Mesendoderm (in vitro differentiated cells): ENCODE measurements at places on chromosomes 2 and 18.

- no peaks in the 10 kb centered on the region for H3K36me3 ChIP-seq
- no peak overlapping the region for H3K4me3 ChIP-seq
- peaks cover 2% of the 10 kb centered on the region for H3K4me1 ChIP-seq
- H3K27ac ChIP-seq, result no peak overlapping the region
- DNase-seq, result no peak
Measured at GRCh38 chr2:234914371-234915154, 37.3 kb upstream of the SH3BP4 start.

- H3K27ac ChIP-seq, result no peak overlapping the region
- no peaks in the 10 kb centered on the region for H3K4me1 ChIP-seq
- no peak for DNase-seq
- no peaks in the 10 kb centered on the region for H3K27me3 ChIP-seq
Measured at GRCh38 chr2:177908824-177909223, 163.8 kb downstream of the PDE11A start.

GRCh38 chr2:201980389-201980821, 53.2 kb upstream of the FZD7 start:
- no peaks in the 10 kb centered on the region for H3K36me3 ChIP-seq
- no peak overlapping the region for H3K27ac ChIP-seq
- no peaks in the 10 kb centered on the region for H3K27me3 ChIP-seq
- no peaks in the 10 kb centered on the region for H3K4me1 ChIP-seq
- DNase-seq, result no peak
- no peak overlapping the region for H3K4me3 ChIP-seq

GRCh38 chr18:42392926-42393325, 437.9 kb downstream of the PIK3C3 start:
- H3K36me3 ChIP-seq, result no peaks in the 10 kb centered on the region
- no peaks in the 10 kb centered on the region for H3K4me1 ChIP-seq
- DNase-seq, result no peak

DNA sequence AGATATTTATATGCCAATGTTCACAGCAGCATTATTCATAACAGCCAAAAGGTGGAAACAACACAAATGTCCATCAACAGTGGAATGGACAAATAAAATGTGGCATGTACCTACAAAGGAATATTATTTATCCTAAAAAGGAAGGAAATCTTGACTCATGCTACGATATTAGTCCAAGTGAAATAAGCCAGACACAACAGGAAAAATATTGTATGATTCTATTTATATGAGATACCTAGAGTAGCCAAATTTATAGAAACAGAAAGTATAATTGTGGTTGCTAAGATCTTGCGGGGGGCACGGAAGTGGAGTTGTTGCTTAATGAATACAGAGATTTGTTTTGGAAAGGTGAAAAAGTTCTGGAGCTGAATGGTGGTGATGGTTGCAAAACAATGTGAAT, 33.0 kb upstream of the CCDC150 start:
- H3K36me3 ChIP-seq, result no peaks in the 10 kb centered on the region
- DNase-seq, result no peak
- H3K4me3 ChIP-seq, result no peak overlapping the region
- no peaks in the 10 kb centered on the region for H3K27me3 ChIP-seq
- no peak overlapping the region for H3K27ac ChIP-seq

GRCh38 chr2:25698752-25699151, 25.4 kb upstream of the DTNB start:
- no peak for DNase-seq
- peaks cover 3% of the 10 kb centered on the region for H3K4me1 ChIP-seq
- H3K36me3 ChIP-seq, result no peaks in the 10 kb centered on the region

- H3K4me3 ChIP-seq, result no peak overlapping the region
- H3K4me1 ChIP-seq, result no peaks in the 10 kb centered on the region
- no peaks in the 10 kb centered on the region for H3K36me3 ChIP-seq
- no peak overlapping the region for H3K27ac ChIP-seq
Measured at GRCh38 chr2:95008306-95008705, 17.2 kb upstream of the MAL start.

DNA sequence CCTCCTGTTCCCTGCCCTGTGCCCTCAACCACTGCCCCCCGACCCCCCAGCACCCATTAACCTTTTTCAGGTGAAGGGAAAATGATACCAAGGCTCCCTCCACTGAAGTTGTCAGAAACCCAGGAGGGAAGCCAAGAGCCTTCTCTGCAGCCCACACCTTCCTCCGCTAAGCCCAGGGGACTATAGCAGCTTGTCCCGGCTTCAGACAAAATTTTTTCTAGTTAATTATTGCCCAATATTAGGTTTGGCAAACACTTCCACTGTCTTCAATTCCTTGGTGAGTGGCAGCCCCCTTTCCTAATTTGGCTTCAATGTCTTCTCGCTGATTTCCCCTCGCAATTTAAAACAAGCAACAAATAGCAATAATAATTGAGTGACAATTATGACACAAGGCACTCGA, 23.9 kb downstream of the RFX8 start:
- no peak overlapping the region for H3K4me3 ChIP-seq
- no peaks in the 10 kb centered on the region for H3K36me3 ChIP-seq
- no peaks in the 10 kb centered on the region for H3K27me3 ChIP-seq
- no peaks in the 10 kb centered on the region for H3K4me1 ChIP-seq

DNA sequence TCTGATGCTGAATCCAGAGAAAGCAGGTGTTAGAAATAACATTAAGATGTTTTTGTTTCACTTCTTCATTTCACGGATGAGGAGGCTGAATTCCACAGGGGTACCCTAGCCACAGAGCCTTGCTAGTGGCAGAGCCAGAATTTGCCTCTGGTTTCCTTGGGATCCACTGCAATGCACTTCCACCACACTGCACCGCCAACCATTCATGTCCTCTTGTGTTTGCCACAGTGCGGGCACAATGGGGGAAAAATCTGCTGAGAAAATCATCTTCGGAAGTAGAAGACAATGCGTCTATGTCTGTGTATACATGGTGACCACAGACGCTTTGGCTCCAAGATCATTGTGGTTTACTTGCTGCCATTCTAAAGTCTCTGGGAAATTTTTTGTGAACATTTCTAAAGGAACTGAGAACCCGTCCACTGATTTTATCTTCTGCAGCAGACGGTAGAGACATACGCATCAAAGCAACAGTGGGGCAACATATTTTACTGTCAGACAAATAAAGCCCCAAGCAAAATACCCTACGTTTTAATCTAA, 14.9 kb downstream of the ICOS start:
- no peaks in the 10 kb centered on the region for H3K27me3 ChIP-seq
- no peak overlapping the region for H3K4me3 ChIP-seq
- no peak for DNase-seq
- no peaks in the 10 kb centered on the region for H3K36me3 ChIP-seq

DNA sequence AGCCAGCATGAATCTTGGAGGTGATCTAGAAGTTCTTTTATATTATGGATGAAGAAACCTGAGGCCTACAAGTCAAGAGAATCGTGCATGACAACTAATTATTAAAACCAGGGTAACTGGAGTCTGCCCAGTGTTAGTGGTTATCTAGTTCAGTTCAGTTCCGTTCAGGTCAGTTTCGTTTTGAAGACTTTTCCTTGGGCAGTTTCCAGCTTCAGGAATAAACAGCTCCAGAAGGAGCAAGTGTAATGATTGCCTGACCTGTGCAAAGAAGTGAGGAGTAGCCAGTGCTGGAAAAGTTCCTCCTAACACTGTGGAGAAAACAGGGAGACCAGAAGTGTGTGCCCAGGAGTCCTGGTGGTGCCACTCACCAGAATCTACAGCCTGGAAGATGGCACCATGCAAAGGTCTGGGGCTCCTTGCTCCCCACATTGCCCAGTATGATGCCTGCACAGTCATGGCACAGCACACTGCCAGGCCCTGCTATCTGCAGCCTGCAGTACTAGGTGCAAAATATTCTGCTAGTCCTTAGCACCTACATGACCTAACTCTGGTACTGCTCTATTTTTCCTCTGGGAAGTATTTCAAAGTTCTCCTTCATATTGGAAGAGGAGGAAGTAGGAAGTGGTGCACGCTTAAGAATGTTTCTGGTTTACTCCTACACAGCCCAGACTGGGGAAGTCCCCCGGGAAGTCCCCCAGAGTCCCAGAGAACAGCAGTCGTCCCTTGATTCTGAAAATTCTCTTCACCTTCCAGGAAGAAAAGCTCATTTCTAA, 65.8 kb downstream of the SUMO1 start:
- no peaks in the 10 kb centered on the region for H3K36me3 ChIP-seq
- H3K4me1 ChIP-seq, result no peaks in the 10 kb centered on the region
- H3K27me3 ChIP-seq, result no peaks in the 10 kb centered on the region
